Stimulated activated CD4-positive, alpha-beta T cell treated with anti-CD3 and anti-CD28 coated beads, Interleukin-2, amount 100 ng/mL, for 4 hours (primary cell): ENCODE measurements at places on chromosomes 4 and X.

DNA sequence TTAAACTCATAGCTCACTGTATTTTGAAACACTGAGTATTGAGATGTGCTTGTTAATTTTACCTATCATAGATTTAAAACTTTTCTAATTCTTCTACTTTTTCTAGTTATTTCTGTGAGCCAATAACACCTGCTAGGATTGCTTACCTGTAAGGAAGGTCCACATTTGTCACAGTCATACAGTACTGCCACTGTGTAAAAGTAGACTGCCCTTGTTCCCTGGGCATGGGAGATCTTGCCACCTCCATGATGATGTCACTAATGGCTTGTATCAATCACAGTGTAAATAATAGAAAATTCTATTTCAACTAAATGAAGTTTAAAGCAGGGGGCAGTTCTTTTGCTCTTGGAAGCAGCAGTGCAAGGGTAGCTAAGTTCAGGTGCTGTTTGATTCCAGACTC, 35.9 kb downstream of the GK start:
- no peak for DNase-seq

DNA sequence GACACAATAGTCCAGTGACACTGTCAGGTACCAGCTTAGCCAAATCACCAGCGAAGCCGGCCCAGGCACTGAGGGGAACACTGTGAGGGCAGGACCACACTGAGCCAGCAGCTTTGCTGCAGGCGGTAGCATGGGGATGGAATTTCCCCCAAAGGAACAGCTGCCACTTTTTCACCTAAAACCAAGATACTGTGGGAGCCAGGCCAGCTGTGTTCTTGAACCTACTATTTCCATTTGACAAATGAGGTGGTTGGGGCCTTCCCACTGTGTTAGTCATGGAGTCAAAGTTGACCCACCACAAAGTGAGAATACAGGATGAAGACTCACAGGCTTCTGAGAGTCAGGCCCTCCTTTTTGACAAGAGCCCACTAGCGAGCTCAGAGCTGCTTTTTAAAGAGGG, 70.7 kb upstream of the SH3RF1 start:
- no peak for DNase-seq

DNA sequence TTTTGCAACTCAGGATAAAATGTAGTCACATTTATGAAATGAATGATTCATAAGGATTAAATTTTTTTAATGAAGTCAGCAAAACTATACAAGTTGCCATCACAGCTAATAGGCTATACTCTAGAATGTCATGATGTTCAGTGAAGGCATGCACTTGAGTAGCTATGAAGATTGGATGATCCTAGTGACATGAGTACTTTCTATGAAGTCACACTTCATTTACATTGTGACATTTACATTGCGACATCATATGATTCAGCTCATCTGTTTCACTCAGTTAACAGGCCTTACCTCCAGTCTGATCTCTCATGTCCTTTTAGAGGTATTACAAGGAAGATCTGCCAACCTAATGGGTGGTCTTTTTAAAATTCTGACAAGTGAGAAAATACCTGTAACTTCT, 82.7 kb upstream of the FGF13 start:
- DNase-seq, result no peak

DNA sequence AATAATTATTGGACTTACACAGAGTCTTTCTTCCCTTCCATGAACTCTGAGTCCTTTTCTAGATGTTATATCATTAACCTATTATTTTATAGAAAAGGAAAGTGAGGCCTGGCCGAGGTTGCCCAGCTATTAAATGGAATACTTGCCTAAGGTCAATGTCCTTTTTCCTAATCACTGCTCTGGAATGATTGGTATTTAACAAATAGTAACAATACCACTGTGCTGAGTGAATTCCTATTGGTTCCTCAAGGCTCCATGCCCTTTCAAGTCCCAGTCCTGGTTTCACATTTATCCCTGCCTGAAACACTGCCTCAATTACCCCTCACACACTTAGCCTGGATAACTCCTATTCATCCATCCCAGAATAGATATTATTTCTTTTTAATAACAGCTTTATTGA, 6.2 kb downstream of the TCEAL9 start:
- no peak for DNase-seq
